Cortex of kidney (tissue), 1 donor: ENCODE measurements at places on chromosomes 7 and 10.

- DNase-seq: no peak
Measured at GRCh38 chr7:106731187-106731586, 70.2 kb upstream of the CCDC71L start.

DNA sequence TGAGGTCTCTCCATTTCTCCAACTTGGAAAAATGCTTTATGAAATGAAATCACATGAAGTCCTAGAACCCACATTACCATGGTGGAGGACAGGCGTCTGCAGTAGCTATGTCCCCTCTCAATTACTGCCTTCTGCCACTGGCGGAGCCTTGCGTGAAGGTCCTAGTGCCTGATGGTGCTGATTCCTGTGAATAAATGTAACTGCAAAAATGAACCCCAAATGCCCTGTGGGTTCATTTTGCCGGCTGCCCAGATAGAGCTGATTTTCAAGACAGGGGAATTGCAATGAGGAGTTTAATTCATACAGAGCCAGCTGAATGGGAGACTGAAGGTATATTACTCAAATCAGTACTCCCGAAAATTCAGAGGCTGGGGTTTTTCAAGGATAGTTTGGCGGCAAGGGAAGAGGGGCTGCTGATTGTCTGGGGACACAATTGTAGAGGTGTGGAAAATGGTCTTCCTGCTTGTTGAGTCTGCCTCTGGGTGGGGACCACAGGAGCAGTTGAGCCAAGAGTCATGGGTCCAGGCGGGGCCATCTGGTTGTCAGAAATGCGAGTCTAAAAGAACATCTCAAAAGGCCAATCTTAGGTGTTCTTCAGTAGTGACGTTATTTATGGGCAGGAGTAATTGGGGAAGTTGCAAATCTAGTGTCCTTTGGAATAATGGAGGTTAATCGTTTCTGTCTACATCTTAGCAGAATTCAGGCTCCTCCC, 13.5 kb downstream of the PRF1 start:
- no peak for DNase-seq

GRCh38 chr10:19819419-19820033, 3.3 kb downstream of the PLXDC2 start:
- DNase-seq: no peak

DNA sequence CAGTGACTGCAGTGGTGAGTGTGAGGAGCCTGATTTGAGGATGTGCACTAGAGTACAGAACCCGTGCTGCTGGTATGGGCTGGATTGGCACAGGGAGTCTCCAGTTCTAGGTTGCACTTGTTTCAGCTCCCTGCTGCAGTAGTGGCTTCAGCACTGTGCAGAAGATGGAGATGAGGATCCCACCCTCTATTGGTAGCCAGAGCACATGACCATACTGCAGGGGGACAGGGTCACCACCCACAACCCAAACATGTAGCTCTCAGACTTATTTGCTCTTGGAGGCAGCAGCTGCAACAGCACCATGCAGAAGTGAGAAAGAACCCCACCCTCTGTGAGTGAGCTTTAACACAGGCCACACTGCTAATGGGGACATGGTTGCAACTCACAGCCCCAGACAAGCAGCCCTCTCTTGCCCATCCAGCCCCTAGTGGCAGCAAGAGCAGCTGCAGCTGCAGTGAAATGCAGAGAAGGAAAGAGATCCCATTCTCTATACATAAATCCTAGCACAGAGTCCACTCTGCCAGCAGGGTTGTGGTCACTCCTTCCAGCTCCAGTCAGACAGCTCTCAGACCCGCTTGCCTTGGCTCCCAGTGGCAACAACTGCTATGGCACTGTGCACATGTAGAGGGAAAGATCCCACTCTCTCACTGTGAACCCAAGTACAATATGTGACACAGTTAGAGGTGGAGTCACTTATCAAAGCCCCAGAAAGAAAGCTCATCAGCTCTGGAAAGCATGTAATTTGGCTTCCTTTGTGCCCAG, 51.4 kb upstream of the SCIN start:
- DNase-seq: no peak

- DNase-seq: no peak
Measured at GRCh38 chr10:94131885-94132284, 138.2 kb downstream of the PLCE1 start.

DNA sequence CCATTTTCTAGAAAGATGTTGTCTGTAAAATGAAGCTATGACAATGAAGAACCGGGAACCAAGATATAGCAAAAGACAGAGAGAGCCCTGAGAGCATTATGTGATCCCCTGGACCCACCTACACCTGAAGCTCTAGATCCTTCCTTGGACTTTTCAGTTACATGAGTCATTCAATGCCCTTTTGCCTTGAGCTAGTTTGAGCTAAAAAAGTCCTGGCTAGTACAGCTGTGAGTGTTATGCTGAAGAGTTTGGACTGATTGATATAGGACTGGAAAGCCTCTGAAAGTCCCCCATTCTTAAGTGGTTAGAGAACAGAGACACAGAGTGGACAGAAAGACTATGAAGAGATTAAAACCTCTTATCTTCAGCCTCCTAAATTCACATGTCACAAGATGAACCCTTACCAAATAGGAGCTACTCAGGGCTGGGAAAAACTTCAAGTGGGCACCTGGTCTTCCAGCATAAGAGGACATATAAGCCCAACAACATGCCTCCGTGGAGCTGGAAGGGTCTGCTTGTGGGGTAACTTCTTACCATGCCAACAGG, 386.8 kb upstream of the NFE2L3 start:
- DNase-seq: no peak

DNA sequence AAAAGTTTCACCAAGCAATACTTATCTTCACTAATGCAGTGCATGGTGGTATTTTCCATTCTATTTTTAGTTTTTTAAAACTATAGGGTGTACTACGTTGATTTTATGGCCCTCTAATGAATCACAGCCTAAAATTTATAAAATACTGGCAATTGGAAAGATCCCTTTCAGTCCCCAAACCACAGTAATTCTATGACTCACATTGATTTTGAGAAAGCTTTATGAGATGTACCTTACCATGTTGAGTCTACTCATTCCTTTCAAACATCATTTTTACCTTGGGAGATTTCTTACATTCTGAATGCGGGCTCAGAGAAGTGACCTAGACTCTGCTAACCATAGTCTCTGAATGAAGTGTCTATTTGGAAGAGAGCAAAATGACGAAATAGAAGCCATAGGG, 141.6 kb downstream of the GPR85 start:
- no peak for DNase-seq

DNA sequence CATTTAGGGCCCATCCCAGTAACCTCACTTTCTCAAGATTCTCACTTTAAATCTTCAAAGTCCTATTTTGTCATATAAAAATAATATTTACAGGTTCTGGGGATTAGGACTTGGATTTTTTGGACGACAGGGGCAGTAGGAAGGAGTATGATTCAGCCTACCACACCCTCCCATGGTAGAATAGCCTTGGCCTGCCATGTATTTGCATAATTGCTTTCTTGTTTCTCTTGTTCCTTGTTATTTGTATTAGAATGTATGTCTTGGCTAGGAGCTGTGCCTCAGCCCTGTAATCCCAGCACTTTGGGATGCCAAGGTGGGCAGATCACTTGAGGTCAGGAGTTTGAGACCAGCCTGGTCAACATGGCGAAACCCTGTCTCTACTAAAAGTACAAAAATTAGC, 92.5 kb downstream of the ELAPOR2 start:
- no peak for DNase-seq

DNA sequence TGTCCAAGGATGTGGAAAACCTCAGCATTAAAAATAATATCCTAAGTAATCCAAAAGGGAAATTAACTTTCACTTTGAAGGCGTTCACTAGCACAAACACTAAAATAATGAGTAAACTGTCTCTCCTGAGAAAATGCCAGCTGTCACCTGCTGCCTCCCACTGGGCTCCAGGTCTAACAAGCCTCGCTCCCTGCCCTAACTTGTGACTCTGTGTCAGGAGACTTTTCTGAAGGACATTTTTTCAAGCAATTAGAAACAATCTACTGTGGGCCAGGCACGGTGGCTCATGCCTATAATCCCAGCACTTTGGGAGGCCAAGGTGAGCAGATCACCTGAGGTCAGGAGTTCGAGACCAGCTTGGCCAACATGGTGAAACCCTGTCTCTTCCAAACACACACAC, 72.8 kb upstream of the GLCCI1 start:
- DNase-seq: no peak

GRCh38 chr7:28570113-28570969, 158.0 kb downstream of the CREB5 start:
- no peak for DNase-seq

GRCh38 chr7:17946591-17946990, 6.3 kb upstream of the SNX13 start:
- DNase-seq: no peak

DNA sequence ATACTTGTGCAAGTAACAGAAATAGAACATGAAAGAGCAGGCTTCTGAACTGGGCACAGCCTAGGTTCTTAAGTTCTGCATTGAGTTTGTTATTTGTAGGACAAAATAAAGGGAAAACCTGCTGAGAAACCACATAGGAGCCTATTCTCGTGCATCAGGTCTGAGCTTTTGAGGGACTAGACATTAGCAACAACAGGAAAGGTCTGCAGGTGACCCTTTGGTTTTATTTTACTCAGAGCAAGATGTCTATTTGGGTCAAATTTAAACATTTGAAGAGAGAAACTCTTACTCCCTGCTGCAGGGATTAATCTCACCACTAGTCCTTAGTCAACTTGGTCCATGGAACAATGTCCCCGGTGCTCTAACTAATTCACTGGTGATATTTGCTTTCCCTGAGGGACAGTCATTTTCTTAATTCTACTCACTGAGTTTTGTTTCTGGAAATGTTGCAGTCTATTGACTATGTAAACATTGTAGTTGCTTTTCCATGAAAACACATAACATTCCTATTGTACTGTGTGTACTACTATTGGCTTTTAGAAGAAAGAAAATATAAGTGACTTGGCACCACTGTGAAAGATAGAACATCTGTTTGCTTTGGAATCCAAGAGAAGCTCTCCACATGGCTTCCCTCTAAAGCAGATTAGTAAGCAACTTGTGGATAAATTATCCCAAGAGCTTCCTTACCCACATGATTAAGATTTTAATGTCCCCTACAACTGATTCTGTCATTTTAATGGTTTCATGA, 108.2 kb downstream of the CHRM2 start:
- DNase-seq: no peak

- no peak for DNase-seq
Measured at GRCh38 chr7:21777921-21778320, 167.8 kb downstream of the CDCA7L start.

GRCh38 chr7:15345216-15345615, 216.6 kb downstream of the AGMO start:
- DNase-seq: no peak

- no peak for DNase-seq
Measured at GRCh38 chr10:100138921-100139496, 46.8 kb downstream of the ERLIN1 start.

- no peak for DNase-seq
Measured at GRCh38 chr10:128165536-128165935, 39.3 kb upstream of the MKI67 start.

GRCh38 chr7:120097020-120097419, 176.0 kb upstream of the KCND2 start:
- DNase-seq: no peak

GRCh38 chr7:123782071-123782798, 33.4 kb upstream of the WASL start:
- no peak for DNase-seq

- DNase-seq: no peak
Measured at GRCh38 chr10:103609231-103610082, 116.0 kb downstream of the NEURL1 start.

DNA sequence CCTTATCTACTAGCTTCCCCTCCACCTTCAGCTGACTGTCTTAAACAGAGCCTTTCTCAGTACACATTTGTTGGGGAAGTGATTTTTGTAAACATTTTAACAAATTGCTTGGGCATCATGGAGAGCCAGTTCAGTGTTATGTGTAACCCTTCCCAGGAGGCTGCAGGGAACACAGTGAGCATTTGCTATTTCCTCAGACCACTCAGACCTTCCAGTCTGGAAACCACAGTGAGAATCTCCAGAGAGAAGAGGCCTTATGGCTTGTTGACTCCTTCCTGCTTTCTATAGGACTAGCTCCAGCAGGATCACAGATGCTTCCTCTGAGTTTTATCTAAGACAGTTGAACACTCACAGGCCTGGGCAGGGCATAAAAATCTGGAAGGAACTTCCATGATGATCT, 409.8 kb upstream of the NPVF start:
- no peak for DNase-seq

DNA sequence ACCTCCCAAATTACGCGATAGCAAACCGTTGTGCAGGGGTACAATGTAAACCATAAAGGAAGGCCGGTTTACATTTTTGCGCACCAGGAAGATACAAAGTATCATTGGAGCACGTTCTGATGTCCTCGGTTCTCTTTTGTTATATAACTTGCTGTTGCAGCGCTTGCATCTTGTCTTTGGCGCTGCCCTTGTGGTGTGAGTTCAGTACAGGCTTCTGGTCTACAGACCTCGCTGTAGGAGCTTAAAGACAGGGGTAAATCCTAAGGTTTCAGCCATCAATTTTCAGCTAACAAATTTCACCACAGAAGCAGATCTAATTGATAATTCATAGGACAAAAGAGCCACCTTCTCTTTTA, 1.5 kb upstream of the MKX start:
- no peak for DNase-seq

- no peak for DNase-seq
Measured at GRCh38 chr10:32943854-32944661, 14.0 kb downstream of the ITGB1 start.

DNA sequence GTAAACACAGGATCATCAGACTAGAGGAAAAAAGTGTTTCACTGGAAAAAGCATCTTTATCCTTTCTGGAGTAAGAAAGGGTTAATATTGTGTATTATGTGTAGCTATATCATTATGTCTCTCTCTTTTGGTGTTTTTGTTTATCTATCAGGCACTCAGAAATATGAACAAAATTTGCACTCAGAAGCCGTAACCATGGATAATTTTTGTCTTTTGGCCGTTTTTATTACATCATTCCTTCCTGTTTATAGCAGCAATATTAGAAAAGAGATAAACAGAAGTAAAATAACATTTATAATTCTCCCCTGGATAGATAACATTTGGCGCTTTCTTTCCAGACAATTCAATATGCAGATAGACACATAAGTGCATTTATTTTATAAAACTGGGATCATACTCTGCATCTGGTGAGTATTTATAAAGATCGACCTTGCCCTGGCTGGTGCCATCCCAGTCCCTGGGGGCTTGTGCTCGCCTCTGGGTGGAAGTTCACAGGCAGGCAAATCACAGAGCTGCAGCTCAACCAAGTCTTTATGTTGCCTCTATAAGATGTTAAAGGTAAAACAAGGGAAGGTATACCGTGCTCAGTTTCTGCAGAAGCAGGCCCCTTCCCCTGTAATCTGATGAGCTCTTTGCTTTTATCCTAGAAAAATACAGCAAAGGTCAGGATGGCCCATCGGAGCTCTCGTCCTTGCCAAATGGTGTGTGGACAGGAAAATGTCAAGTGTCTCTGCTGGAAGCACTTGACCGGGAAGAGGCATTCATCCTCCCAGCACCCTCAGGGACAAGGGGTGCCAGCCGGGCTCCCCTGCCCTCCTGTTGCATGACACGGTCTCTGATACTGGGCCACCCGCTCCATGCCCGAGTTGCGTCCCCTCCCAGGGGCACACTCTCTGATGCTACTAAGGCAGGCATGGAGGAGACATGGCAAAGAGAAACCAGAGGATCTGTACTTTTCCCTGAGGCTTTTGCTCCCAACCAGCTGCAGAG, 43.9 kb downstream of the PYROXD2 start:
- DNase-seq: no peak

- DNase-seq: no peak
Measured at GRCh38 chr7:66847879-66848790, 72.9 kb upstream of the TMEM248 start.

GRCh38 chr10:53754596-53755250, 982.1 kb upstream of the MBL2 start:
- no peak for DNase-seq

GRCh38 chr7:3176112-3177000, 124.7 kb upstream of the SDK1 start:
- no peak for DNase-seq
